ENCODE measurements at places on chromosomes 7 and 10. TPM values are rescaled to one million over a fixed set of nuclear protein-coding genes. Genes with fewer than 3 reads are reported as not detected.

DNA sequence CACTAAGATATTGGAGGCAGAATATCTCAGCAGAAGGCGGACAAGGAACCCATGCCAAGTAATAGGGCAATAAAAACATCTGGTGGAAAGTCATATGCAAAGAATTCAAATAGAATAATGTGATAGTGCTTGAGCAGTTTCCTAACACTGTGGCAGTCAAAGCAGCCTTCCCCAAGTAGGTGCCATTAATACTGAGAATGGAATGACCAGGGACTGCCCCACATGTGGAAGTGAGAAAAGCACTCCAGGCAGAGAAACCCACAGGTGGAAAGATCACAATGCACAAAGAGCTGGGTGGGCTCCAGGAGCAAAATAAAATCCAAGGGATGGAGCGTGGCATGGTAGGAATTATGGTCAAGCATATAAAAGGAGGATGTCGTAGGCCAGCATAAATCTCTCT, 64.4 kb upstream of the NME8 start:
- no peak for DNase-seq

DNA sequence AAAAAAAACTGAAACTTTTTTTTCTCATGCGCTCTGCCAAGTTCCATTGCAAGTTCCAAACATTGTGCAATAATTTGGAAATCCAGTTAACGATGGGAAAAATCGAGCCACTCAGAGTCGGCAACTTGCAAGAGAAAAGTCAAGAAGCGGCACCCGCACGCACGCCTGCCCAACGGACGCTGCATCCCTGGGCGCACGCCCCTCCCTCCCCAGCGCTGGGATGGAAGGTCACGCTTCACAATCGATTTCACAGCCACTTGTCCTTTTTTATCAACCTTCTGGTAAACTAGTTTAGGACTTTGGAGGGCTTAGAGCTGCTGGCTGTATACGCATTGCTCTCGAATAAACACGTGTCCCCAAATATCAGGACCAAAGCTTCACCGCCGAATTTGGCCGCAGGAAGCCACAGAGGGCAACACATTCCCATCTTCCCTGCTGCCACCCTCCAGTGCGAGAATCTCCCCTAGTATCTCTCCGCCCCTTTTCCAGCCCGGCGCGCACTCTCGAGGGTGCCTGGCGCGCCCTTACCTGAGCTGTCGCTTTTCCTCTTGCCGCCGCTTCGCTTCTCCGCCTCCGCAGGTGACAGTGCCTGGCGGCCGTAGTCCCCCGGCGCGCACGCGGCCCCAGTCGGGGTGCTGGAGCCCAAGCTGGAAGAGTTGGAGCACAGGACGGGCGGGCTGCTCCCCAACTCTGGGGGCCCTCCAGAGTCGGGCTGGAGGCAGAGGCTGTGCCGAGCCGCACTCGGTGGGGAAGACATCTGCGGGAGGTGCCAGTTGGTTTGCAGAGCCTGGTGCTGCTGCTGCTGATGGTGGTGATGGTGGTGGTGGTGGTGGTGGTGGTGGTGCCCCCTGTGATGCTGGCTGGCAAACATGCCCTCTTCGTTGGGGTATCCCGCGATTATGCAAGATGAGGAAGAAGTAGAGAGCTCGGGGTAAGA, 857 bp downstream of the MEOX2 start:
- DNase-seq = no peak

DNA sequence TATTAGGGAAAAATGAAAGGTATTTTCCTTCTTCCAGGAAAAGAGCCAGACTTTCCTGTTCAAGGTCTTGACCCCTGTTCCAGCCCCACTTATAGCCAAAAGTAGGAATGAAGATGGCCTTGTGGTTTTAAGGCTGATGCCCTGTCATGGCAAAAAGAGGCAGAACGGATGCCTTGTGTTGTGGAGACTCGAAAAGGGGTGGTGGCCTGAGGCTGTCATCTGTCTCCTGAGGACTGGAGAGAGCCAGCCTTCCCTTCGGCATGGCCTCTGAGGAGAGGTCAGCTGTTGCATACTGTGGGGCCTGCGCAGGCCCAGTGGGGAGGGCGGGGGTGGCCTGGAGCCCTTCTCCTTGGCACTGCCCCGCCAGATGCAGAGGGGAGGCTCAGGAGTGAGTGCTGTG, 166.0 kb upstream of the EEPD1 start:
- DNase-seq = no peak

The UTF1 gene
- not detected for total RNA-seq

DNA sequence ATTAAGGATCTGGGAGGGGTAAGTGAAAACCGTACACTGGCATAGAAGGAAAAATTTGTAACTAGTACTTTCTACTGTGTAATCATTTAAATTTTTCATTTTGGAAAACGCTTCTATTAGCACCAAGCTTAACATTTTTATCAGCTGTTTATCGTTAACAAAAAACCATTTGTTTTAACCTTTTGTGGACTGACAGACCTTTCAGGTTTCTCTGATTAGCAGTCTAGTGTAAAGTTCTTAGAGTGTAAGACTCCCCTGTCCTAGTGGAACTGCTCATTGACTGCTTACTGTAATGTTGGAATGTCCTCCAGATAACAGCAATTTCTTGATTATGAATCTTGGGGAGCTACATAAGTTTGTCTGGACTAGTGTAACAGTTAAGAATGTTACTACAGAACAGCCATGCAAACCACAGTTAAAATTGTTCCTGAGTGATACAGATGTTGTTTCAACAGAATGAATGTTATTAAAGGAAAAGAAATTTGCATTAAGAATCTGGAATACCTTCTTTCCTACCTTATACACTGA, 2.0 kb downstream of the DBF4 start:
- DNase-seq = no peak

DNA sequence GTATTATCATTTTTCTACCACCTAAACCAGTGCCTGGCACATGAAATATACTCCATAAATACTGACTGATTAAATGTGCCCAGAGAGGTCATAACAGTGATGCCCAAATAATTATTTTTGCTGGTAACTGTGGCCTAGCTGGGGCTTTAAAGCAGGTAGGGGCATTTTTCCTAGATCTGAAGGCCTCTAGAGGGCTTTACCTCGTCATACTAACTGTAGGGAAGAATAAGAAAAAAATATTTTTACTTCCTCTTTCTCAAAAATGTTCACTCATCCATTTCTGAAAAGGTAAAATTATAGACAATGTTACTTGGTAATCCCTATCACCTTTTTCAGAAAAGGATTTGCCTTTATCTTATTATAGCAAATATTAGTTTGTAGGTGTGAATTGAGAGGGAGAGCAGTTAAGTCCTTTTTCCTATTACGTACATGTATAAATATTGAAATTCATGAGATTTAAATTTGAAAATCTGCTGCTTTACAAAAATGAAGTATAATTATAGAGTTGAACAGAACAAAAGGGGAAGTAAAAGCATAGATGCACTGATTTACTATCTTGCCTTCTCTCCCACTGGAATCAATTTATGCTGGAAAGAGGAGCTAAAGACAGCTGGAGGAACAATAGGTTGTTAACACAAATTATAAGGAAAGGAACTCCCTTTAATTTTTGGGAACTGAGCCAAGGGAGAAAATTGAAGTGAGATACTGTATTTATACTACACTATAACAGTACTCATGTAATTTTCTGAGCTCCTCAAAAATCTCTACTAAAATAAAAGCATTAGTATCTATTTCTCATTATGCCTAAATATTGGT, 71.5 kb upstream of the NOBOX start:
- DNase-seq = no peak

The PSMA2 gene
- total RNA-seq = 88.1 TPM

The AS3MT gene
- 0.46 TPM for total RNA-seq

DNA sequence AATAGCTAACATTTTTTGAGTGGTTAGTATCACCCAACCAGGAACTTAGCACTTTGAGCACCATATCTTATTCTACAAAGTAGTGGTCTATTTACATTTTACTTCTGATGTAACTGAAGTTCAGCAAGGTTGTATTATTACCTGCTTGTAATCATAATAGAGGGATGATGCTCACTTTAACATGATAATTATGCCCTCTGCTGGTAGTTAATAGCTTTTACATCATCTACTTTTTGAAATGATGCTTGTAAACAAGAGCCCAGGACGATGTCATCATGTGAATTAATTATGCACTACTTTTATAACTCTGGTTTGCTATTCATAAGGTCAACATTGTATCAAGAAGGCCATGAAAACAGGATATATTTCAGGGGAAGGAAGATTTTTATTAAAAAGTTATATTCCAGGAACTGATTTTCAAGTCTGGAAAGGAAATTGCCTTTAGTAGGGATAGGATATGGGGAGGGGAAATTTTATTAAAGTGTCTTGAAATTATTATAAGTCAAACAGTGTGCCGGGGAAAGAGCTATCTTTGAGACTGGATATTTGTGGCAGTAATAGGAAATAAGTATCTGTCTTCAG, 80.3 kb upstream of the SCIN start:
- no peak for DNase-seq

GRCh38 chr10:100741378-100742075, 3.9 kb upstream of the PAX2 start:
- no peak for DNase-seq

GRCh38 chr7:93890041-93890463, 501 bp downstream of the TFPI2 start:
- DNase-seq = peak; percentile 17

The ZNF804B gene
- not detected for total RNA-seq

DNA sequence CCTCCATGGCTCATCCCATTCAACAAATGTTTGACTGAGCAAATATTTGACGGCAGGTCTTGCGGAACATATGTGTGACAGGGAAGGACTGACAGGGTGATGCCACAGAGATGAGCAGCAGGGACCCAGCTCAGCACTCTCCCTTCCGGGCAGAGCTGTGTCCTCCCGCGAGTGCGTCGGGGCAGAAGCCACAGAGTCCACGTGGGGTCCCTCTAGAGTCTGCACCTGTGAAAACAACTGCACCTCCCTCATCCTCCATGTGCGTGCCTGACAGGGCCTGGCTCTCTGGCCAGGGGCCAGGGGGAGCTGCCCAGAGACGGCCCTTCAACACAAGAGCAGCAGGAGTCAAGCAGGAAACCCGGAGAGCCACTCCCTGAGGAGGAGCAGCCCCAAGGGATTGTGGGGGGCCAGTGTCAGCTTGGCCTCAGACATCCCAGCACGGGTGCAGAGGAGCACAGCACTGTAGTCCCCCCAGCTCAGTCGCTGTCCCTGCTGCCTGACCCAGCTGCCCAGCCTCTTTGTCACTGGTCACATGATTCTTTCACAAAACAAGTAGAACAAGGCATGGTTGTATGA, 83.6 kb upstream of the TMEM72 start:
- no peak for DNase-seq

DNA sequence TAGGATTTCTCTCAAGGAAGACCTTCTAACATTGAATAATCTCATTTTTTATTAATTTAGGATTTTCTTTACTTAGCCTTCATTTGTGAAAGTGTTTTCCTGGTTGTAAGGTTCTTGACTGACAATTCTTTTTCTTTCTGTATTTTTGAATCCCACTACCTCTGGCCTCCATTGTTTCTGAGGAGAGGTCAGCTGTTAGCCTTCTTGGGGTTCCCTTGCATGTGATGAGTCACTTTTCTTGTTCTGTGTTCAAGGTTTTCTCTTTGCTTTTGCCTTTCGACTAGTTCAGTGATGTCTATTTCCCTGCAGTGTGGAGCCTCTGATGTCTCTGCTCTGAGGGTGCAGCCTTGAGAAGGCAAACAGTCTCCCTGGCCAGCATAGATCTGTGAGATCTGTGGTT, 304.1 kb upstream of the ZNF32 start:
- no peak for DNase-seq

The ASAH2 gene
- 1.8 TPM for total RNA-seq

DNA sequence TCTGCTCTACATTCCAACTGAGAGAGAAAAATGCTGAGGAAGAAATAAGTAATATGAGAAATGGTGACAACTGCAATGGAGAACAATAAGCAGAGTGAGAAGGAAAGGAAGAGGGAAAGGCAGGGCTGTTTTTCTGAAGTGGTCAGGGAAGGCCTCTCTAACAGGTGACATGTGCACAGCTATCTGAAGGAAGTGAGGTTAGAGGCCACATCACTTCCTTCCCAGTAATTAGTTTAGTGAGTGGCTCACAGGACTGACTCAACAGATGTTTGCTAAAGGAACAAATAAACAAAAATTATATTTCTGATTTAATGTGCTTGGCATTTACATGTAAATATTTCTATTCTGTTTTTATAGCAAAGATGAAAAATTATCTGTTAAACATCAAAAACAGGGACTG, 77.9 kb downstream of the ARHGAP21 start:
- no peak for DNase-seq

- DNase-seq = no peak
Measured at GRCh38 chr10:3616880-3617279, 168.1 kb downstream of the KLF6 start.

DNA sequence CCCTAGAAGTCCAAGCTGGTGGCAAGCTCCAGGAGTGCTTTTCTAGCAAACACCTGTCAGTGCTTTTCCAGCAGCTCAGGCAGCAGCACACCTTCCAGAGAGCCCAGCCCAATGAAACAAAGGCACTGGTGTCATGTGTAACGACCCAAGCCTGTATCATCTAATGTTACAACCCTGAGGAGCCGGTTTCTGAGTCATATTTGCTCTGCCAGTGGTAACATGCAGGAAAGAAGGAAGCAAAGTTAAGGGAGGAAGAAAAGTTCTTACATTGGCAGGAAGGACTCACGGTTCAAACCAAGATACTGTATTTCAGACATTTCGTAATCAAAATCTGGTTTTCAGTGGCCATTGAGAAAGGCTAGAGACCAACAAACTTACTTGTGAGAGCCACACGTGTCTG, at the start of gene ANKRD22:
Gene ANKRD22, minus strand, starts transcription at position 139 of the 400 bp plus-strand sequence. CDS start 237 bp downstream, outside the sequence.
- no peak for DNase-seq

GRCh38 chr7:16135658-16136057, 285.7 kb downstream of the CRPPA start:
- DNase-seq = no peak

- no peak for DNase-seq
Measured at GRCh38 chr7:14252458-14252857, 263.0 kb upstream of the ETV1 start.

GRCh38 chr7:137283153-137283552, 60.4 kb downstream of the PTN start:
- DNase-seq = no peak

DNA sequence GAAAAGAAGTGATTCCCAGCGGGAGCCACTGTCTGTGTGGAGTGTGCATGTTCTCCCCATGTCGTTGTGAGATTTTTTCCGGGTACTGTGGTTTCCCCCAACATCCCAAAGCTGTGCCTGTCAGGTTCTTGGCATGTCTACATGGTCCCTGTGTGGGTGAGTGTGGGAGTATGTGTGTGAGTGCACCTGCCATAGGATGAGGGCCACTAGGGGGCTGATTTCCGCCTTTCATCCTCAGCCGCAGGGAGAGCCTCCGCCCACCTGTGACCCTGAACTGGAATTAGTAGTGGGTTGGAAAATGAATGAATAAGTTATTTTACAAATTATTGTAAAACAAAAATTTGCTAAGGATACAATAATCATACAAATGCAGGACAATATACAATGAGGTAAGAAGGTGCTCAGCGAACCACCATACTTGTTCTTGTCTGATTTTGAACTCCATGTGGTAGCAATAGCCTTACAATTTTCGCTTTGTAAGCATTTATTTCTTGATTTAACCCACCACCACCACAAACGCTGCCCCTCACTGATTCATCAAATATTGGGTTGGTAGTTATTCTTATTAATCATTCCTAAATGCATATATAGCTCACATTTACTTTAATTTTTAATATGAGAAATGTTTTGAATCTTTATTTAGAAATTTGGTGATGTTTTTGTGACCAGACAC, 641.2 kb upstream of the VSTM2A start:
- no peak for DNase-seq
